Cortex of kidney (tissue), 1 donor: ENCODE measurements at places on chromosomes 7 and 10.

DNA sequence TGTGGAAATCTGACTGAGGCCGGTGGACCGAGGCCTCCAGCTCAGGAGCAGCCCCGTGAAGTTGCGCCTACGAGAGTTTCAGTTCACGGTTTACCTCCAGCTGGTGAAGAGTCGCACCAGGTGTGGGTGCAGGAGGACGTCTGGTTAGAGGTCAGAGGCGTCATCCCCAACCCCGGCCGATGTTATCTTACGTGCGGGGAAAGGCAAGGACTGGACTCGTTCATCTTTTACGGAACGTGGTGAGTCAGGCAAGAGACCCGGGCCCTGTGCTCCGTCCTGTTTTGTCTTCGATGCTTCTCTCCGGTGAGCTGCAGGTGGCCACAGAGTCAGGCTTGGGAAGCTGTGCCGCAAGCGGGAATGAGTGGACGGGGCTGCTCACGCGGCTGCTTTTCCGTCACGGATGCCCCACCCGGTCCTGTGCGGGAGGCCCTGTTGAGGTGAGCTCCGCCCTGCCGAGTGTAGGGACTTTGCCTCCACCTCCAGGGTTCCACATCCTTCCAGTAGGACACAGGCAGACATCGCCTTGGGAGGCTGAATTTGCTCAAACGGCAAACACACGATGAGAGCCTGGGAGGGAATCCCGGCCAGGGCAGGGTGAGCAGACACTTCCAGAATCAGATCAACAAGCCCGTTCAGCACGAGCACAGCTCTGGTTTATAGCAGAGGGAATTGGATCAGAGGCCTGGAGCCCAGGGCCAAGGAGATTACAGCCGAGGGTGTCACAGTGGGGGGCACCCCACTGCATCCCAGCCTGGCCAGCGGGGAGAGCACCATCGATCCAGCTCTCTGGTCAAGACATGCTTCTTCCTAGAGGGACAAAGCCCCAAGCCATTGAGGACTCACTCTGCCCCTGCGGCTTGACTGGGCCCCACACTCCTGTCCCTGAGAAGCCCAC is 50.1 kb upstream of the INPP5A start:
- DNase-seq, result no peak

DNA sequence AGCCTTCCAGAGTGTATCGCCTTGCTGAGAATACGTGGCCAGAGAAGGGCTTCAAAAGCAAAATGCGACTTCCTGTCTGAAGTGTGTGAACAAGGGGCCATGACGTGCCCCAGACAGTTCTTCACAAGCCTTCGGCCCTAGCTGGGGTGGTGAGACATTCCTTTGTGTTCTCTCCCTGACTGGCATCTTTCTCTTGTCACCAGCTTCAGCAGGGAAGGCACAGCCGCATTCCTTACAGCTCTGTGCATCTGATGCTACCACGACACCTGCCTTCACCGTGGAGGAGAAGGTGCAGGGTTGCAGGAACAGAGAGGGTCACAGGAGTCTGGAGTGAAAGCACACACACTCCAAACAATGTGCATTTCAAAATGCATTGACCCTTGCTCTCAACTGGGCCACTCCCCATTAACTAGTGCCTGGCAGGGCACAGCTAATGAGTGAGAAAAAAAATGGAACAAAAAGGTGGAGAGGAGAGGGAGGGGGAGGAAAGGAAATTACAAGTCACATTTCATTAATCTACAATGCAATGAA is 93.4 kb downstream of the GPR26 start:
- DNase-seq, result no peak

DNA sequence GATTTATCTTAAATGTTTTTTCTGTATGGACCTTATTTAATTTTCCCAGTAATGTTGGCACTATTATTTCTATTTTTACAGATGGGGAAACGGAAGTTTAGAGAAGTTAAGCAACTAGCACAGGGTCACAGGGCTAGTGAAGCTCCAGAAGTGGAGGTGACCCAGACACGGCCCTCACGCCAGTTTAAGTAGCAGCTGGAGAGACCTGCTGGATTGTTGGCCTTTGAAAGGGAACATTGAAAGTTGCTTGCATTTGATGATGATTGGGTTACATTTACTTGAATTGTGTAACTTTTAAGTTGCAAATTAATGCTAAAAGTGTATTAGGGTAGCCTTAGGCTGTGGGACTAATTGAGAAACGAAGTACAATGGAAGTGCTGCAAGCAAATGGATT is 25.6 kb downstream of the CDK14 start:
- no peak for DNase-seq

- no peak for DNase-seq
Measured at GRCh38 chr10:97279121-97279815, 13.2 kb downstream of the ARHGAP19 start.

DNA sequence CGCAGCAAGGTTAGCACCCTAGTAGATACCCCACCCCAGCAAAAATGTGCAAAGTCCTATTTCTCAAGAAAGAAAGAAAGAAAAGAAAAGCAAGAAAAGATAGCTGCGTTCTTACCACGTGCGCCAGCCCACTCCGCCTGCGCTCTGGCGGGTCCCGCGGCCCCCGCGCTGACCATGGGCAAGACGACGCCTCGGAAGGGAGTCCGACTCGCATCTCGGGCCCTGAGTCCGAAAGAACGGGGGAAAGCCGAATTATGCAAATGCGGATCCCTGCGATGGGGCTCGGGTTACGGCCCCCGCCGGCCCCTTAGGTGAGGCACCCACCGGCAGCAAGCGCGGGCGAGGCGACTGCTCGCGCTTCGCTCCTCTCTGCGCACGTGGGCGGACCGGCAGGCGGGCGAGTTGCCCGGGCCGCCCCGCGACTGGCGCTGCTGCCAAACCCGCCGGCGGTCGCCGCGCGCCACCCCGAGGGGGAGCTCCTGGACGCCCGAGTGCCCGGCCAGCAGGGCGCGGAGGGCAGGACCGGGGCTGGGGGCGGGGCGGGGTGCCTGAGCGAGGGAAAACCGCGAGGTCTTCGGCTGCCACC is 2.4 kb upstream of the EGR2 start:
- no peak for DNase-seq

GRCh38 chr10:72639441-72639873 is 13.6 kb upstream of the MICU1 start:
- DNase-seq, result no peak

DNA sequence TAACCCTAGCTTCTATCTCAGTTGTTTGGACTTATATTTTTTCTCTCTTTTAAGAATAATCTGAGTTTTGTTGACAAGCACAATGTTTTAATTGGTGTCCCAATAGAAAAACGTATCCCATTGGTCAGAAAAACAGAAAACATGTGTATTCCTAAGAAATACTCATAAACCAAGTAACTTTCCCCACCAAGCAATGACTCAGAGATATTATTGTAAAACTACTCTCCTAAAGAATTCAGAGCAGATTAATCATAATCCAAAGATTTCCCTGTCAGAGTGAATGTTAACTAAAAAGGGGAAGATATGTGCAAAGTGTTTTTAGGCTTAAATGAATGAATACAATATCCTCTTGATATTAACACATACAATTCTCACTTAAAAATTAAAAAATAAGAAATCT is 29.4 kb upstream of the MBL2 start:
- DNase-seq, result no peak

DNA sequence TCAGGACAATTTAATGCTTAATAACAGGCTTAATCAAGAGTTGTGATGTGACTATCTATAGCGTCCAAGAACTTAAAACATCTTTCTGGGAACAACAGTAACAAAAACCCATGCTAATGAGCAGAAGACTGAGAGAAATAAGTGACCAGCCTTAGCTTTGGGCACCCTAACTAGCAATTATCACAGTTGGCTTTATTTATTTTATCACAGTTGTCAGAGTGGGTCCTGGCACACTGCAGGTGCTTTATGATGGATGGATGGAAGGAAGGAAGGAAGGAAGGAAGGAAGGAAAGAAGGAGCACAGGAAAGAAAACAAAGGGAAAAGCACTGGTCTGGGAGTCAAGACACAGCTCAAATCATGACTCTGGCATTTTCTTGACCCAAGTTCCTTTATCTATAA is 181.1 kb downstream of the SKAP2 start:
- DNase-seq, result no peak

DNA sequence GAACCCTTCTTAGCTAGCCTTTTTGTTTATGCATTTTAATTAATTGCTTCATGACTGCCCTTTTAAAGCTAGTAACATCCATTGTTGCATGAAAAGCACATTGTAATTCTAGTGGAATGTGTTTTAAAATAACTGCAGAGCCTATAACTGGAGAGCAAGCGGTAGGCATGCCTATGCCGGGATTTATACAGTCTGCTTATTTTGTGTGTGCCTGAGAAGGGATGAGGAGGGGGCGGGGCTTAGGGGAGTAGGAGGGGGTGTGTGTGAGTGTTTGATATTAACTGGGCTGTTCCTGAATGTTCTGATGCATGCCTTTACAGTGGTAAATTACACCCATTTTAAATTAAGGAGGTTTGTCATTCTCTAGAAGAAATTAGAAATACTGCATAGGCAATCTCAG is 208.1 kb downstream of the TCF7L2 start:
- no peak for DNase-seq

DNA sequence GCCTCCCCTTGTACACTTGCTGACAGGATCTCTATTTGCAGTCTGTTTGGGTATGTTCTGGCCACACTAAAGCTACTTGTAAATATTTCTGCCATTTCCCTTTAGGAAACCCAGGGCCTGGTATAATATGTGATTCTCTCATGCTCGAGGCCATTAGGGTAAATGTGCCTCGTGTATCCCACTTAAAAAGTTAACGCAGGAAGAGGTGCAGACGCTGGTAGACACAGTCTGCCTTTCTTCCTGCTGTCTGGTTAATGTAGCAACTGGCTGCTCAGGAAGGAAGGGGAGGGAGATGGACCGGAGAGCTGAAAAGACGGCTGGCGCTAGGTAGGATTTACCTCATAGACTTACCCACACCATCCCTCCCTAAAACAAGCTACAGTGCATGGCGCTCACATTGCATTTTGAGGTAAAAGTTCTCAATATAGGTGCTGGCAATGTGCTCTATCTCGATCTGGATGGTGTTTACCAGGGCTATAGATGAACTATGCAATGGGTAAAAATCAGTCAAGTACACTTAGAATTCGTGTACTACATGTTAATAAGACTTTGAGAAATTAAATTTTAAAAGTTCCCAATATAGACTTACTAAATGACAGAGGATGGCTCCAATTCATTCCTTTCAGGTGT is 125.9 kb downstream of the JAZF1 start:
- DNase-seq, result no peak
